ENCODE measurements at places on chromosomes 5 and 9.

- DNase-seq, result no peak
These were observed 14.3 kb downstream of the OR2V2 start for GRCh38 chr5:181161534-181162175.

DNA sequence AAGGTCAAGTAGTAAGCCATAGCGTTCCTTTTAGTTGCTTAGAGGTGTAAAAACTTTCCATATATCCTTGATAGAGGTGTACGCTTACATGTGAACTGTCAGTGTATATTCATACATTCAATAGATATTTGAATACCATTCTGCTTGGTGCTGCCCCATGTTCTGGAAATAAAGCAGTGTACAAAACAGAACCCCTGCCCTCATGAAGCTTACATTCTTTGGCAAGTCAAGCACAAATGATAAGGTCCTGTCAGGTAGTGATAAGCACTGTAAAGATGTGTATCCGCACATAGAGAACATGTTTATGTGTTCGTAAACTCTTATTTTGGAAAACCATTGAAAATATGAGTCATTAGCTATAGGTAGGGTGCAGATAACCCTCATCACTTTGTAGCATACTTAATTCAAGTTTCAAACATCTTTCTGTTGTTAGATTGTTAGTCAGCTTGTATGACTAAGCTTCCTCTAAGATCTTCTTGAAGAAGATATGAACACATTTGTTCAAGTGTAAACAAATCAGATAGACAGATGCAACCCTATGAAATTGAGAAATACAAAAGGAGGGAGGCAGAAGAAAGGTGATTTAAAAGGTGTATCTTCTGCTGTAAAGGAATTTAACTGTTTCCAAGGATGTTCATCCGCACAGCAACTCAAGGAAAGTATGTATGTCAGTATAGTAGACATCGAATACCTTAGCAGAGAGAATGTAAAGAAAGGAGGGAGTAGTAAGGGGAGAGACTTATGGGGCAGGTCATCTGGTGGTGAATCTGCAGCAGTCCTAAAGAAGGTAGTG is 1.6 kb downstream of the GTF3C4 start:
- no peak for DNase-seq

DNA sequence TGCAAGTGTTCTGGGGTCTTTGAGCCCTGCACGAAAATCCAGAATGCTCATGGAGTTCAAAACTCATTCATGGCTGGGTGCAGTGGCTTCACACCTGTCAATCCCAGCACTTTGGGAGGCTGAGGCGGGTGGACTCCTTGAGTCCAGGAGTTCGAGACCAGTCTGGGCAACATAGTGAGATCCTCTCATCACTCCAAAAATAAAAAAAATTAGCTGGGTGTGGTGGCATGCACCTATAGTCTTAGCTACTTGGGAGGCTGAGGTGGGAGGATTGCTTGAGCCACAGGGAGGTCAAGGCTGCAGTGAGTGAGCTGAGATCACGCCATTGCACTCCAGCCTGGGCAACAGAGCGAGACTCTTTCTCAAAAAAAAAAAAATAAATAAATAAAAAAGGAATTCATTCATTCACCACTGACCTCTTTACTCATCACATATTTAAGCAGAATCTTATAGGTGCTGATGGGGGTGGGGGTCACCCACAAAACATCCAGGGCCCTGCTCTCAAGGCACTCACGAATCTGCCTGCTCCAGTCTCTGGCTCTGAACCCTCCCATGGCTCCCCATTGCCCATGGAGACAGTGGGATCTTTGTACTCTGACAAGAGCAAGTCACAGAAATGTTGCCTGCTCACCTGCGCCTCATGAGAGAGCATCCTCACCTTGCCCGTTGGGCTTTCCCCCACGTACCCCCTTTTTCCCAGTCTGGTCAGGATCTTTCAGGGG is 76.7 kb upstream of the IER5L start:
- no peak for DNase-seq

DNA sequence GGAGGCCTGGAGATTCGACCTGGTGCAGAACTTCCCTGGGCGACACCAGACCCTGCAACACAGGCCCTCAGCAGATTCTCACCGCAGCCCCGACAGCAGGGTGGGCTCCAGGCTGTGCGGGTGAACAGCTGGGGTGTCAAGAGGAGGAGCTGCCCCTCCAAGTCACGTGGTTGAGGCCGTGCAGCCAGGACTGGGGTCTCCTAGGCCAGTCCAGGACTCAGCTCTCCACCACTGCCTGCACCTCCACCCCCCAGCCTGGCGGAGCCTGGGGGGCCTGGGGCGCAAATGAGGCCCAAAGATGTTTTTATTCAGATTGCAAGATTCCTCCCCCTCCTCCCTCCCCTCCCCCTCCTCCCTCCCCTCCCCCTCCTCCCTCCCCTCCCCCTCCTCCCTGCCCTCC is 9.2 kb upstream of the AGPAT2 start:
- no peak for DNase-seq

- DNase-seq, result no peak
These were observed 140.9 kb downstream of the SYK start for GRCh38 chr9:90942555-90942954.

DNA sequence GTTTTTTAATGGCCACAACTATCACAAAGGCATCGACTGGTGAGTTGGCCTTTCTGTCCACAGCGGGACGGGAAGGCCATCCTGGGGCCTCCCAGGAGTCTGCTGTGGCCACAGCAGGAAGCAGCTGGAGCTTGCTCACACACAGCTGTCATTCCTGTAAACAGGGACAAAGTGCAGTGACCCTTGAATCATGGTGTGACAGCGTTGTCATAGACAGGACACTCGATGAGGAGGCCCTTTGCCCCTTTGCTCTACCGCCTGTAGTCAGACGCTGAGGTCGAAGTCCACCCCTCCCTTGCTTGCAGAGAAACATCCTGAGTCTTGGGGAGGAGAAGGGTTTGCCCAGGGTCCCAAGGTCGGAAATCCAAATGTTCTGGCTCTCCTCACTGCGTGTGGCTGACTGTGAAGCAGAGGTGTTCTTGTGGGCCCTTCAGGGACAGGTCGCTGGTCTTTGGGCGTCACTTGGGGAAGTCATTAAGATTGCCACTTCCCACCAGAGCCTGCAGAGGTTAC is 35.1 kb downstream of the NDST1 start:
- DNase-seq, result no peak

DNA sequence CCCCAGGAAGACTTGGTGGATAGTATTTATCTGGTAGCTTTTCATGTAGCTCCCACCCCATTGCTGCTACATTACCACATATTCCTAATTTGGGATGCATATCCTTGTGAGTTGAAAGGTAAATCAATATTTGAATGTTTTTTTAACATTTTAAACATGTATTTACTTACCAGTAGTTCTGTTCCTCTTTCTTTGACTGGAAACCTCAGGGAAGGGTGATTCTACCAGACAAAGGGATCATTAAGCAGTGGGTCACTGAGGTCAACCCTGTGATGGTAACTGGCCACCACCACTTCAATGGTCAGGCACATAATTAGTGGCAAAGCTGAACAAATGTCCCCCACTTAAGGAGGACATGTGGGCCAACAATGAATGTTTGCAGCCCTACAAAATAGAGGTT is 27.2 kb upstream of the KLF9 start:
- no peak for DNase-seq

DNA sequence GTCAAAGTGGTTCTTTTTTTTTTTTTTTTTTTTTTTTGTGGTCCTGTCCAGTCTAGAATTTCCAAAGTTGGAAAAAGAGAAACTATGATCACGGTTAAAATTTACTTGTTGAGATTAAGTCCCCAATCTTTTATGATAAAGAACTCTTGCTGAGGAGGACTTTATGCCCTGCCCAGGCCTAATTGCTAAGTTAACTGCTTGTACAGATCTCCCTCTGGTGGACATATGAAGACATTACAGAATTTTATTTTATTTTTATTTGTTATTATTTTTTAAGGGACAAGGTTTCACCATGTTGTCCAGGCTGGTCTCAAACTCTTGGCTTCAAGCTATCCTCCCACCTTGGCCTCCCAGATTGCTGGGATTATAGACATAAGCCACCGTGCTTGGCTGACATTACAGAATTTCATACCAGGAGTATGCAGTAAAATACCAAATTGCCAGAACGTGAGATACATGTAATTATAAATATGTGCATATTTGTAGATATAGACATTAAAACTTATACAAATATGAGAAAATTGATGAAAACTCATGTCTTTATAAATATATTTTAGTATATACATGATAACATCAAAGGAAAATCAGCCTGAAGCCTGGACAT is 91.2 kb downstream of the RFK start:
- no peak for DNase-seq

GRCh38 chr9:88534456-88535225 is at the start of gene NXNL2:
Gene NXNL2 (plus strand): TSS chr9:88535178. CDS start chr9:88535435, 257 bp downstream.
- DNase-seq, result peak; percentile 93

- DNase-seq, result no peak
These were observed 36.5 kb downstream of the FOXI1 start for GRCh38 chr5:170142196-170142595.

All from cardiac septum (tissue), 1 donor.